Cortex of kidney (tissue), 1 donor: ENCODE measurements at places on chromosomes 1 and 21.

GRCh38 chr1:61434276-61434675 is 290.7 kb downstream of the TM2D1 start:
- DNase-seq, result no peak

DNA sequence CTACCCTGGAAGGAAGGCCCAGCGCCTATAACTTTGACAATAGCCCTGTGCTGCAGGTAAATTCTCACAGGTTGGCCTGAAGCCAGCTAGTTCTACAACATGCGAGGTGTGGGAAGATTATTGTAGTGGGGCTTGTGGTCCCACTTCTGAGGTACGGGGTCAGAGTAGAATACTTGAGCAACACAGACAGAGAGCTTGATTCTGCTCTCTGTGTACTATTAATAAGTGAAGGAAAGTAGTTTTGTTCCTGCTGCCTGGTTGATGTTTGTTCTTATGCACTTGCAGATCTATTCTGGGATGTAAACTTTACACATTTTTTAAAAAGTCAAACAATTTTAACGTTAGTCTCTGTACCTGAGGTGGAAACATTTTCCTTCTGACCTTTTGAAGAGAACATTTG is 80.4 kb downstream of the LAMC1 start:
- DNase-seq, result no peak

GRCh38 chr1:93672069-93672468 is 9.6 kb downstream of the BCAR3 start:
- no peak for DNase-seq

DNA sequence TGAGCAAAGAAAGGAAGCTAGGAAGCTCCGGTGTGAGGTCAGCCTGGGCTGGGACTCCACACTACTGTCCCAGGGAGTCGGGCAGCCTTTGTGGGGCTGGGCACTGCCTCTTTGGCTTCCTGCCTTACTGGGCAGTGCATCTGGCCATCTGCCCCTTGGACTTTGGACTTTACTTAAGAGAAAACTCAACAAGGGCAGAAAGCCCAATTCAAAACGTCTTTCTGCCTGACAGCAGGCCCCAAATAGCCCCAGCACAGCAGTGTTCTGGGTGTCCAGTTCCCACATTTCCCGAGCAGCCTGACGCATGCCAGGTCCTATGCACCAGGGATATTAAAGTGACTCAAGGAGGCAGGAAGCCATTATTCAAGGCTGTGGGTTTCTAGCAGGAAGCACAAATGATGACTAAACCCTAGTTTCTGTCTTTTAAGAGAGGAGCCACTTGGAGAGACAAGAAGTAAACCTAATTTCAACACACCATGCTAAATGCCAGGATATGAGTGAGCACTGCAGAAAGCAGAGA is 37.9 kb upstream of the EDEM3 start:
- no peak for DNase-seq

DNA sequence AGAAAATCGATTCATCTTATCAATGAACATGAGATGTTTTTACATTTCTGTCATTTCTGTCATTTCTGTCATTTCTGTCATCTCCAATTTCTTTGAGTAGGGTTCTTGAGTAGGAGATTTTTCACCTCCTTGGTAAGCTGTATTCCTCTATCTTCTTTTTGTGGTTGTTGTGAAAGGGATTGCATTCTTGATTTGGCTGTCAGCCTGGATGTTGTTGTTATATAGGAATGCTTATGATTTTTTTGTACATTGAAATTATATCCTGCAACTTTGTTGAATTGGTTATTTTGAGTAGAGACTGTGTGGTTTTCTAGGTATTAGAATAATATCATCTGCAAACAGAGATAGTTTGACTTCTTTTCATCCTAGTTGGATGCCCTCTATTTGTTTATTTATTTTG is 1233.7 kb downstream of the PLA2G4A start:
- DNase-seq, result no peak

GRCh38 chr1:234676103-234676594 is 66.2 kb upstream of the IRF2BP2 start:
- no peak for DNase-seq

- DNase-seq, result no peak
These were observed 64.8 kb upstream of the MRPS6 start for GRCh38 chr21:34008618-34009017.

- DNase-seq, result no peak
These were observed 378.9 kb downstream of the TTLL7 start for GRCh38 chr1:83620016-83620415.

- DNase-seq, result no peak
These were observed 215.4 kb downstream of the OLFM3 start for GRCh38 chr1:101781201-101781831.

- no peak for DNase-seq
These were observed 2.9 kb upstream of the UBXN10 start for GRCh38 chr1:20183035-20183434.

DNA sequence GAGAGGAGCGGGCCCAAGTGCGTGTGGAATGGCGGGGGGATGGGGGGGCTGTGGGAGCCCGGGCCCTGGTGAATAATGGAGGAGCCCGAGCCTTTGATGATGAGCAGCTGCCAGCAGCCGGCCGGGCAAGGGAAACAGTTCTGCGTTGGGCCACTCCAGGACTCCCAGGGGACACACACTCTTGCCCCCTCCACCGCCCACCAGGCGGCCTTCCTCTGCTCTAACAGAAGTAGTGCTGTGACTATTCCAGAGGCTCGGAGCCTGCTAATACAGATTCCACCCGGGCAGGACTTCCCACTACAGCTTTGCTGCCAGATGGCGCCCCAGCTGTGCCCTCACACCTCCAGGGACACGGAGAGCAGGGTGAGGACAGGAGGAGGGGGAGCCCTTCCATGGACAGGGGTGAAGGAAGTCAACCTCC is 48.2 kb upstream of the LRP8 start:
- DNase-seq, result no peak

DNA sequence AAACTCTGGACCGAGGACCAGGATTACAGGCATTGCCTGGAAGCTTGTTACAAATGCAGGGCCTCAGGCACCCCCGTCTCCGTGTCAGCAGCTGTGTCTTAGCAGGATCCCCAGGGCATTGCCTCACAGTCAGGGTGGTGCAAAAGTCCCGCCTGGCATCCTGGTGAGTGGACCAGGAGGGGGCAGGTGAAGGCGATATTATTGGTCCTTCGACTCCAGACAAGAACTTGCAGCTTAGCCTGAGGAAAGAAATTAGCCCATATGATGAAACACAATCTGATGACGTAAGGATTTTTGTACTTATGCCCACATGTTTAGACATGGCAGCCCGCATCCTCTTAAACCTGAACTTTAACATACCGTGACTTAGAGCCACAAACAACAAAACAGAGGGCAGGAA is 40.8 kb downstream of the RSPH1 start:
- DNase-seq, result no peak

DNA sequence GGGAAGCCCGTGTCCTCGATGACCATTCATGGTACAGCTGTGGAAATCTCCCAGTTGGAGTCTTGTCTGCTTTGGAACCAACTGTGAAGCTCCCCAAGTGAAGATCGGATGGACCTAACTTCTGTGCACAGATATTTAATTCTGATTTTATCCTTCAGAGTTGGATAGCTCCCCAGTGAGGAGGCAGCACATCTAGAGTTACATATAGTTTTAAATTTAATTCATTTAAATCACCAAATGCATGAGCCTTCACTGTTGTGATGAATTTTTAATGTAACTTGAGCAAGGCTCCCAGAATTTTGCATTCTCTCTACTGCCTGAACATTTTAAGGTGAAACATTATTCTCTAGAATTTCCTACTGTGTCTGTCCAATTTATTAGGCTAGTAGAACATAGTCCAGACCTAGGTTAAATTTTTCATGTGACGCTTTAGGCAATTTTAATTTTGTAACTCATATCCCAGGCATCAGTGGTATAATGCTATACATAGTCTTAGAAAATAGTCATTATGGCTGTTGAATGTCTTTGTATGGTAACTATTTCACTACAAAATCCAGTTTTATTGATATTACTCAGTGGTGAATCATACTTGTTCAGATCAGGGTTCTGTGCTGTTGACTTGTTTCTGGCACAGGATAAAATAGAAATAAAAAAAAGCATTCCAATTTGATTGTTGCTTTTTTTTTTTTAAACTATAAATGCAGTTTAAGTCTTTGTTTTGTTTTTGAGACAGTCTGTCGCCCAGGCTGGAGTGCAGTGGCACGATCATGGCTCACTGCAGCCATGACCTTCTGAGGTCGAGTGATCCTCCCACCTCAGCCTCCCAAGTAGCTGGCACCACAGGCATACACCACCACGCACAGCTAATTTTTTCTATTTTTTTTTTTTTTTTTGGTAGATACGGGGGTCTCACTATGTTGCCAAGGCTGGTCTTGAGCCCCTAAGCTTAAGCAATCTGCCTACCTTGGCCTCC is 66.9 kb downstream of the PRDM2 start:
- DNase-seq, result no peak

GRCh38 chr1:53038566-53038965 is 23.4 kb upstream of the PODN start:
- no peak for DNase-seq

DNA sequence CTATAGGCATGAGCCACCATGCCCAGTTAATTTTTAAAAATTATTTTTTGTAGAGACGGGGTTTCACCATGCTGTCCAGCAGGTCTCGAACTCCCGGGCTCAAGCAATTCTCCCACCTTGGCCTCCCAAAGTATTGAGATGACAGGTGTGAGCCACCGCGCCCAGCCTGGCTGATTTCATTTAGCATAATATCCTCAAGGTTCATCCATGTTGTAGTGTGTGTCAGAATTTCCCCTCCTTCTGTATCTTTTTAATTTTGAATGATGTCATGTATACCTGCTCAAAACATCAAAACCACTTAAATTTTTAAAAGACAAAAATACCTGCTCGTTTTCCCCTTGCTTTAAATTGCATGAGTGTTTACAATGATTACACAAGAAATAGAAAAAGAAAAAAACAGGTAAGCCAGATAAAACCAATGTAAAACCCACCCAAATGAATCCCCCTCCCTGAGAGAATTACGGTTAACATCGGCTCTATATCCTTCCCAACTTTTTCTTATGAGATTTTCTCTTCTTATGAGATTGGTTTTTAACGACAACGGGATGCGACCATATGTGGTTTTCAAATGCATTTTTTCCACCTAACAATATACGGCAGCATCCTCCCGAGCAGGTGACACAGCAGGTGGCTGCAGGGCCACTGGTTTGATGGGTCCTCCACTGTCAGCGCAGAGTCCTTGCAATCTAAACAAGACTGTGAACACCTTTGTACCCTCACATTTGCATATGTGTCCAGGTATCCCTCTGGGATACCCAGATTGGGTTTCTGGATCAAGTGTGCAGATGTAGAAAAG is 22.1 kb downstream of the IFFO2 start:
- DNase-seq, result no peak

GRCh38 chr1:79437540-79437939 is 431.0 kb upstream of the ADGRL4 start:
- no peak for DNase-seq

GRCh38 chr1:80925130-80925805 is 875.5 kb upstream of the ADGRL2 start:
- DNase-seq, result no peak

DNA sequence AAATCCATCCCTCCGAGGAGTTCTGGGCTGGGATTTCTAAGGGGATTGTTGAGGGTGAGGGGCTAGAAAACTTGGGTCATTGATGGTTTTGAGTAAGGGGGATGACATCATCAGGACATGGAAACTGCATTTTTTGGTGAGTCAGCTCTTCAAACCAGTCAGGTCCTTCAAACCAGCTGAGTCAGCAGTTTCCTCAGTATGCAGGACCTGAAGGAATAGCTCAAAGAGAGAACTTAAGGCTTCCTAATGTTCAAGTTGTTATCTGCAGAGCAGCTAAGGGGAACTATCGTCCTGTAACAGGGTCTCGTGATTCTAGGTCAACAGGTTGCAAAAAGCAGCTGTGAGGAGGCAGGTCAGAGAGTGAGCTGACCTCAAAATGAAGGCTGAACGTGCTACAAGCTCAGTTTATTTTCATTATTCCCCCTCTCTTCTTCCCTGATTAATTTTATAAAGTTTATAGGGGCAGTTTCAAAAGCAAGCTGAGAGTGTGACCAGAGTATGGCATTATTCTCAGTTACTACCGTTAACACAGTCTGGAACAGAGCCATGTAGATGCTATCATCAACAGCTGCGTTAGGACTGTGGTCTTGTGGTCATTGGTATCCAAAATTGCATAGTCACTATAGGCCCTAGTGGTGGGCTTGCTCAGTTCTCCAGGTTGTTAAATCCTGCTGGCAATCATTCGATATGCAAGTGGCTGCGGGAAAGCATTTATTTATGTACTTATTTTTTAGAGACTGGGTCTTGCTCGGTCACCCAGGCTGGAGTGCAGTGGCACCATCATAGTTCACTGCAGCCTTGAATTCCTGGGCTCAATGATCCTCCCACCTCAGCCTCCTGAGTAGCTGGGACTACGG is 10.7 kb upstream of the SDC3 start:
- no peak for DNase-seq
